Body of pancreas (tissue), 4 donors: ENCODE measurements at places on chromosomes 12 and 14. TPM values are rescaled to one million over a fixed set of nuclear protein-coding genes. Genes with fewer than 3 reads are reported as not detected.

The C14orf180 gene
- total RNA-seq: not detected

The ASCL1 gene
- not detected for total RNA-seq

The HOTAIR gene
- not detected for total RNA-seq

The GZMB gene
- not detected for total RNA-seq

The KITLG gene
- 4.4 TPM for total RNA-seq

The CCDC38 gene
- total RNA-seq: not detected

The EFCAB11 gene
- 2.9 TPM for total RNA-seq

The CLSTN3 gene
- 64.9 TPM for total RNA-seq

The HELB gene
- total RNA-seq: 3.6 TPM
